CD4-positive, CD25-positive, alpha-beta regulatory T cell (primary cell): ENCODE measurements at places on chromosomes 7 and 10.

- no peak for DNase-seq
Observed at GRCh38 chr7:353746-354325, 63.9 kb downstream of the FOXL3 start.

DNA sequence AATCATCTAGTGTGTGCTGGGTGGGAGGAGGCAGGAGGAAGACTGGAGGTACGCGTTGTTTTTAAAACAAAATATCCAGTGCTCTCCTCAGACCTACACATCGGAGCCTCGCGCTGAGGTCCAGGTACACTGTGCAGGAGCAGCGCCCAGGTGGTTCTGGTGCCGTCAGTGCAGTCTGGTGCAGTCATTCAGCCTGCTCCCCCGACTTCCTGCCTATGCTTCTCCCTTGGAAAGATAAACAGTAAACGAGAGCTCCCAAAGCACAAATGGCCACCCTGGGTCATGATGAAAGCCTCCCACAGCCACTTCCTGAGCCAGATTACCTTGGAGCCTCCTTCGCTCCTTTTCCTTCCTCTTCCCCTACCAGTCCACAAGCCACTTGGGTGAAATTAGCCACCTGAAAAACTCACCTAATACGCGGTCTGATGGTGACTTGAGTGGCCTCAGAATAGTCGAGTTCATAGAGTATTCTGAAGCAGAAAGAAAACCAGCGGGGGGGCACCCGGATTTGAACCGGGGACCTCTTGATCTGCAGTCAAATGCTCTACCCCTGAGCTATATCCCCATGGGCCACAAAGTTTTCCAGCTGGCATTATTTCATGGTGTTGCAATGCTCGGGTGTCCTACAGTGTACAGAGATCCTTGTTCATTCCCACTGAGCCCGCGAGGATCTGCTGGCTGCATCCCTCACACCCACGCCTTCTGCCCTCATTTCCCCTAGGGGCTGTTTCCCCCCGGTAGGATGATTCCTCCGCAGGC is 82.5 kb downstream of the ZNF467 start:
- no peak for DNase-seq

DNA sequence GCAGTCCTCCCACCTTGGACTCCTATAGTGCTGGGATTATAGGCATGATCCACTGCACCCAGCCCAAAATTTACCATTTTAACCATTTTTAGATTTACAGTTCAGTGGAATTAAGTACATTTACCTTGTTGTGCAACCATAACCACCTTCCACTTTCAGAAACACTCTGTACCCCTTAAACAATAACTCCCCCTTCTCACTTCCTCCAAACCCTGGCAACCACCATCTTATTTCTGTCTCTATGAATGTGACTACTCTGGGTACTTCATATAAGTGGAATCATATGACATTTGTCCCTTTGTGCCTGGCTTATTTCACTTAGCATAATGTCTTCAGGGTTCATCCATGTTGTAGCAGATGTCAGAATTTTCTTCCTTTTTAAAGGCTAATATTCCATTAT is 33.6 kb downstream of the SUFU start:
- DNase-seq, result no peak

- no peak for DNase-seq
Observed at GRCh38 chr7:1644341-1645070, 25.6 kb upstream of the ELFN1 start.

DNA sequence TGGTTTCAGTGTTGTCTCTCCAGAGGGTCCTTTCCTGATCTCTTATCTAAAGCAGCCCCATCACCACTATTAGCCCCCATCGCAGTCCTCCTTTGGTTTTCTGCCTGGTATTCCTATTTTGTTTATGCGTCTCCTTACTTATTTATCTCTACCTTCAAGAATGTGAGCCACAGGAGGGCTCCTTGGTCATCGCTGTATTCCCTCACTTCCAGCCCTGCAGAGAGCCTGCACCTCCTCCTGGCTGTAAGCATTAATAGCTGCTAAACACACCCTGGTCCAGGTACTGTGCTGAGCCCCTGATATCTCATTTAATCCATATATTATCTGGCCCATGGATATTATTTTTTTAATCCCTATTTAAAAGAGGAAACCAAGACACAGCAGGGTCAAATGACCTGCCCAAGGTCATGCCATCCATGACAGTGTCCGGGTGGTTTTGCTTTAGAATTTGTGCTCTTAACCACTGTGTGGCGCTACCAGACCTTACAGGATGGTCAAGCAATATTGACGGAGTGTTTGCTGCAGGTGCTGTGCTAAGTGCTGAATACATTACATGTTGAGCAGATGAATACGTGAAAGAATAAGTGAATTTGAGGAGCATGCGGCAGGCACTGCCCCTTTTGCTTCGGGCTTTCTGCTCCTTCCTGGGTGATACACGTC is 227.2 kb downstream of the ADAM12 start:
- DNase-seq, result no peak

- no peak for DNase-seq
Observed at GRCh38 chr10:11831520-11831951, 8.4 kb downstream of the PROSER2 start.

GRCh38 chr7:144784943-144785342 is 50.9 kb downstream of the TPK1 start:
- DNase-seq, result no peak

GRCh38 chr7:87369216-87369615 is 23.8 kb downstream of the CROT start:
- no peak for DNase-seq

- no peak for DNase-seq
Observed at GRCh38 chr7:137755427-137755826, 91.3 kb downstream of the DGKI start.

GRCh38 chr10:86968271-86968993 is at the start of gene ADIRF:
Gene ADIRF, plus strand, starts transcription at chr10:86968482. Its CDS starts 63 bp downstream, at chr10:86968545.
- DNase-seq, result no peak

DNA sequence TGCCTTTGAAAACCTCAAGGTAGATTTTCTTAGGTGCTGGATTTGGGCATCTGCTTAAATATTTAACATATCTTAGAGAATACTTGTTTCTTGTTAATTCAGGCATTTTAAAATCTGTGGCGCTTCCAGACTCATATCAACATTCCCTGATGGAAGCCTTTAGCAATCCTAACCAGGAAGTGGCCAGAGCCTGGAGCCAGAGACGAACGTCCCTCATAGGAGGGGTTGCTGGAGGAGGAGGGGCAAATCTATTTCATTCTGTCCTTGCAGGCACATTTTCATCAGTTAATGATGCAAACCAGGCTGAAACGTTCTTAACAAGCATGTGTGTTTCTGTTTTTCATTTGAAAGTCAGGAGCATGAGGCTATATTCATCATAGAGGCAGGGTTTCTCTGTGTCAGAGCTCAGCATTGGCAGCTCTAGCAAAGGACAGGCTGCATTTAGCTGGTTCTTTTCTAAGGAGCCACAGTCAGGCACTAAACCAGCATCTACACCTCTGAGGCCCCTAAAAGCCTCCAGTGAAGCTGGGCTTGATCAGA is 17.8 kb upstream of the IFIT2 start:
- DNase-seq, result no peak

- no peak for DNase-seq
Observed at GRCh38 chr10:19580691-19581090, 235.5 kb upstream of the PLXDC2 start.

DNA sequence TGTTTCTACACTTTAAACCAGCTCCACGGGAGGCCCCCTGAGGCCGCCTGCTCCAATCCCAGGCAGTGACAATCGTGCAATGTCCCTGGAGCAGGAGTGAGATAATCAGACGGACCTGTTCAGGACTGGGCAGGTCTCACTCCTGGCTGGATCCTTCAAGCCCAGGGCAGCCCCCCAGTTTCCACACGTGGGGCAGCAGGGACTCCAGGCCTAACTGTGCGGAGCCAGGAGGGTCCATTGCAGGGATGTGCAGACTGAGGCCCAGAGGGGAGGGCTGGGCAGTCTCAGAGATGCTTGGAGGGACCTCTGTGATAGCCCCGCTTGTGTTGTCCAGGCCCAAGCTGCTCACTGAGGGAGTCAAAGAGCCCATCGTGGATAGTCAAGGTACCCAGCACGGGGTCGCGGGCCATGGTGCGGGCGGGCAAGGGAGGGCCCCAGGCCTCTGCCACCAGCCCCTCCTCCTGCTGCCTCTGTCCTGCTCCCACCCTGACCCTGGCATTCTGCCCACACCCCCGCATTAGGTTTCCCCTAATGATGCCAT is 110.5 kb upstream of the KCTD7 start:
- DNase-seq, result no peak

- DNase-seq, result peak; percentile 64
Observed at GRCh38 chr10:92574548-92575261, 812 bp upstream of the IDE start.

DNA sequence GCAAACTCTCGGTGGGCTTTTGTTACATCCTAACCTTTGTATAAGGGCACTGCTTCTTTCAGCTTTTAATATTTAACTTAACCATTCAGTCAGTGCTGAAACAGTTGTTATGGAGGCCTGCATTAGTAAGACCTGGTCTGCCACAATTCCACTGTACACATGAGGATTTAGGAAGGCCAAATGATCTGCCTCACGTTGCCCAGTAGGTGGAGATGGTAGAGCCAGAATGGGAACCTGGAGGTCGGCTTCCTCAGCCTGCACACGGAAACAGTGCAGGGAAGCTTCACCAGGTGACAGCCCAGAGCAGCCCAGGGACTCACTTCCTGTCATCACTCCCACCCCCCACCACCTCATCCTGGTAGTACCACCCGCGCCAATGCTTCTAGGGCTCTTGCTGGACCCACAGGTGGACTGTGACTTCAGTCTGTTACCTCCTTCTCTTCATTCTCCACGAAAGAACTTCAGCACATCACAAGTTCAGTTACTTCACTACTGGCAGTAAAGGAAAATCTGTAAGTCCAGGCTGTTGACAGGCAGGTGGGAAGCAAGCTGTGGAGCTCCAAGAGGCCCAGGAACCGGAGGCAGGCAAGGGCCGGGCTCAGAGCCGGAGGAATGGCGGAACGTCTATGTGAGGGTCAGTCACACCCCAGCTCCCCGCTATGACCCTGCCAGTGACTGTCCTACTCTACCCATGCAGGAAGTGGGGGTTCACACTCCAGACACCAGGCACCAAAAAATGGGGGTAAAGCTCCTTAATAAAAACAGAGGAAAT is 480.3 kb upstream of the C7orf33 start:
- no peak for DNase-seq

GRCh38 chr10:97623277-97623676 is 10.0 kb downstream of the MORN4 start:
- no peak for DNase-seq

- no peak for DNase-seq
Observed at GRCh38 chr7:15929411-15929810, 242.9 kb upstream of the MEOX2 start.

DNA sequence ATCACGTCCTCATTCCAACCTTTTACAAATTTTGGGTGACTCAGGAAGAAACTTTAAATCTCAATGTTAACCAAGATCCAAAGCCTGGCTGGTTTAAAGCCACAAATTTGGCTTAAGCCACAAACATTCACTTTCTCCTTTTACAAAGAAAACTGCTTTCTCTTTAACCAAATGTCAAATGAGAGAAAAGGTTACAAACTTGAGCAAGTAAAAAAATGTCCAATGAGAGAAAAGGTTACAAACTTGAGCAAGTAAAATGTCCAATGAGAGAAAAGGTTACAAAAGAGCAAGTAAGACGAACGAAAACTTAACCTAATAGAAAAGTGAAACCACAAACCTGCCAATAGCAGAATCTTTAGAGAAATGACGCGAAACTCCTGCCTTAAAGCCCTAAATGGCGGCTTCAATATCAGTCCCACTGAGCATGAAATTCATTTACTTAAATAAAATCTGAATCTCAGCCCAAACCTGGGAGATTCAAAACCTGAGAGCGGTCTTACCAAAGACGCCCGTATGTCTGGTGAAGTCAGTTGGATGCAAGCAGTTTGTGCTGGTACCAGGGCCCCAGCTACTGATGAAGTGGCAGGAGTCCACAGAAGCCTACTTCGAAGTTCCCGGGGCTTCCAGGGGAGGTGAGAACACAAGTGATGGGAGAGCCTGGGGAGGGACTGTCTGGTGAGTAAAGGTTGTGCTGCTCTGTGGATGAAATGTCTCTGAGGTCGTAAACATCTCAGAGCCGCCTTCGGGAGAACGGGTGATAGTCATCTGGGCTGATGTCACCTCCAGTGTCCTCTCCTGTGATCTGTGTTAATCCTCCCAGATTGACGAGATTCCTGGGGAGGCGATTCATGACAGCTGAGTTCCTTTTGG is 74.6 kb downstream of the PAXIP1 start:
- peak; percentile 96 for DNase-seq

DNA sequence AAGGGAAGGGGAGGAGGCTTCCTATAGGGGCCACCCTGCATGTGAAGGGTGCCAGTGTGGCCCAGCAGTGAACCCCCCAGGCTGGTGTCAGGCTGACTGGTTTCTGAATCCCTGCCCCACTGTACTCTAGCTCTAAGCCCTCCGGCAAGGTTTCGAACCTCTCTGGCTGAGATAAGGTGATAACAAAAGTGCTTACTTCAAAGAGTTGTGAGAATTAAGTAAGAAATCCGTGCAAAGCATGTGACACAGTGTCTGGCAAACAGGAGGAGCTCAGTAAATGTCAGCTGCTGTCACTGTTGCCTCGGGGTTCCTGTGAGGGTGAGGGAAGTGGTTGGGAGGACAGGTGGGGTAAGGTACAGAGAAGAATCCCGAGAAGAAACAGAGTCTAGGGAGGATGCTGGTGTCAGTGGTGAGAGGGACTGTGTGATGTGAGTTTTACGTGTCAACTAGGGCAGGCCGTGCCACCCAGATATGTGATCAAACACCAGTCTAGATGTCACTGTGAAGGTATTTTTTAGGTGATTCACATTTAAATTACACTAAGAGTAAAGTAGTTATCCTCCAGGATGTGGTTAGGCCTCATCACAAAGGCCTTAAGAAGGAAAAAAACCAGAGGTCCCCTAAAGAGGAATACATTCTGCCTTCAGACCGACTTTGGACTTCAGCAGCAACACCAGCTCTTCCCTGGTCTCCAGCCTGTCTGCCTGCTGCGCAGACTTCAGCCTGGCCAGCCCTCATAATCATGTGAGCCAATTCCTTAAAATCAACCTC is 64.4 kb downstream of the BPGM start:
- DNase-seq, result peak; percentile 93
